ENCODE measurements at places on chromosomes 6 and 20.

DNA sequence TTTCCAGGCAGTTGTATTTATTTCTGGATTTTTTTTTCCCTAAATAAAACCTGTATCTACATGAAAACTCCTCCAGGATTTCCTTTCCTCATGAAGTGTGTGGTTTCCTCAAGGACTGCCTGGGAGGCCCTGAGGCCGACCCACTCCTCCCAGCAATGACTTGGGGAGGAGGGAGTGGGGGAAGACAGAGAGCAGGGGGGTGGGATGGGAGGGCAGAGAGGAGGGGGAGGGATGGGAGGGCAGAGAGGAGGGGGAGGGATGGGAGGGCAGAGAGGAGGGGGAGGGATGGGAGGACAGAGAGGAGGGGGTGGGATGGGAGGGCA lies 161.8 kb upstream of the AGPAT4 start:
- no peak for DNase-seq

DNA sequence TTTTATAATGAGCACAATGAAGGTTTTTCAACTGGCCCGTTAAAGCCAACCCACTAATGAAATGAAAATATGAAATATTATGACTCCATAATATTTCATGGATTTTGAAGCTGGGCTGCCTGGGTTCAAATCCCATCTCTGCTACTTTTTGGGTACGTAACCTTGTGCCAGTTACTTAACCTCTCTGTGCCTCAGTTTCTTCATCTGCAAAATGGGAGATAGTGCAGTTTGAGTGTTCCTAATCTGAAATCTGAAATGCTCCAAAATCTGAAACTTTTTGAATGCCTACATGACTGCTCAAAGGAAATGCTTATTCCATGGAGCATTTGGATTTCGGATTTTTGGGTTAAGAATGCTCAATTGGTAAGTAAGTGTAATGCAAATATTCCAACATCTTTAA lies 29.5 kb downstream of the PTPRA start:
- DNase-seq, result no peak

DNA sequence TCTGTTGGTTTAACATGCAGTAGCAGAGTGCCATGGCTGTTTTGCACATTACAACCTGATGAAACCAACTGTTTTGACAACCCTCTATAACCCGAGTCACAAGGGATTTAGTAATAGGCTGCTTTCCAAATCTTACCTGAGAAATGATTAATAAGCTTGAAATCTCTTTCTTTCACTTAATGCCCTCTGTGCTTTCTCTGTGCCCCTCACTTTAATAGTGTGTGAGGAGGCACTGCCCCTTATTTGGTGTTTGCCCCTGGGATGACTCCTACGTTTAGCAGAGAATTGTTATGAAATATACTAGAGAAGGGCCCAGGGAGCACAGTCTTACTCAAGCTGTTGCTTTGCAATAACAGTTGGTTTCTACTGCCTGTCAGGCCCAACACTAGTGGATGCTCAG lies 31.0 kb upstream of the PTCHD4 start:
- no peak for DNase-seq

DNA sequence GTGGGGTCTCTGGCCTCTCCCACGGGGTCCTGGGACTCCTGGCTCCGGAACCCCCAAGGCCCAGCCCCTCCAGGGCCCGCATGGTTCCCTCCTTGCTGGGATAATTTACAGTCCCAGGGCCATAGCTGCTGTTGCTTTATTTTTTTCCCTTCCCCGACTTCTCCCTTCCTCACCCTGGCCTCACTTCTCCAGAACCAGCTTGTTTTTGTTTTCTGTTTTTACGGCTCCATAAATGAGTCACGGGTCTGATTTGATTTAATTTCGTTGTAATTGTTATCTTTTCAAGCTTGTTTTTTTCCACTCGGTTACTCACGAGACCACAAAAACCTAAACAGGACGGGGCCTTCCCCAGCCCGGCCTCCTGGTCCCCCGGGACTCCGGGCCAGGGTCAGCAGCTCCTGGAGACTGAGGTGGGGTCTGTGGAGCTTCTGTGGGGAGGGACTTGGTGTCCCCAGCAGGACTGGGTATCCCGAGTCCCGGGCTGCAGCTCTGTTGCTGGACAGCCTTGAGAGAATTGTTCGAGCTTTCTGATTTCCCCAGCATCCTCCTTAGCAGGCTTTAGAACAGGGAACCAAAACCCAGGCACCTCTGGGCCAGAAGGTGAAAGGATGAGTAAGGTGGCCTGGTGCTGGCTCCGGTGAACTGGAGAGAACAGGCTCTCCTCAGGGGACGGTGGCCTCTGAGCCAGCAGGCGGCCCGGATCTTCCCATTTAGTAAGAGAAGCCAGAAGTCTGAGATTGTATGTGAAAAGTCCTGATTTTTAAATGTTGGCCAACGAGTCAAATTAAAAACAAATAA lies 94.9 kb downstream of the CEBPB start:
- no peak for DNase-seq

- DNase-seq, result no peak
These were observed 42.0 kb downstream of the RSPO3 start for GRCh38 chr6:127160484-127160883.

- no peak for DNase-seq
These were observed 236.6 kb upstream of the FAM83B start for GRCh38 chr6:54609981-54610380.

- DNase-seq, result no peak
These were observed 27.3 kb upstream of the SLC22A23 start for GRCh38 chr6:3484192-3484591.

DNA sequence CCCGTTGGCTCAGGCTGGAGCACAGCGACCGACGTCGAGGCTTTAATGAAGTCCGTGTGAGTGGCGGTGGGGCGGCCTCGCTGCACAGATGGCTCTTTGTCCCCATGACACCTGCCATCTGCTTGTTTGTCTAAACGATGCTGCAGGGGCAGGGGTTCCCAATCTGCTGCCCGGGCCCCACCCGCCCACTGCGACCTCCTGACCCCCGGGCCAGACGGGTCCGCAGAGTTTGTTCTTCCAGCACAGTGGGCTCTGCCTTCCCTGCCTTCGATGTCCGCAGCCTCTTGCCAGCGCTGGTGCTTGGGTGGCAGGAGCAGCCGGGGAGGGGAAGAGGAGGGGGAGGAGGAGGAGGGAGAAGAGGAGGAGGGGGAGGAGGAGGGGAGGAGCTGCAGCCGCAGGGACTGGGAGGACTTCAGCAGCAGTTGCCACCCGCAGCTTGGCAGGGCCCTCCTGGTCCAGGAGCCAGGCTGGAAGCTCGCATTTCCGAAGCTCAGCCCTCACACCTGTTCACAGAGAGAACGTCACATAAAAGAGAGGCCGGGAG lies 210.0 kb downstream of the DLL1 start:
- DNase-seq, result no peak

GRCh38 chr20:16539280-16540021 lies 33.8 kb downstream of the KIF16B start:
- no peak for DNase-seq

GRCh38 chr6:146775220-146775619 lies 176.4 kb downstream of the ADGB start:
- no peak for DNase-seq

DNA sequence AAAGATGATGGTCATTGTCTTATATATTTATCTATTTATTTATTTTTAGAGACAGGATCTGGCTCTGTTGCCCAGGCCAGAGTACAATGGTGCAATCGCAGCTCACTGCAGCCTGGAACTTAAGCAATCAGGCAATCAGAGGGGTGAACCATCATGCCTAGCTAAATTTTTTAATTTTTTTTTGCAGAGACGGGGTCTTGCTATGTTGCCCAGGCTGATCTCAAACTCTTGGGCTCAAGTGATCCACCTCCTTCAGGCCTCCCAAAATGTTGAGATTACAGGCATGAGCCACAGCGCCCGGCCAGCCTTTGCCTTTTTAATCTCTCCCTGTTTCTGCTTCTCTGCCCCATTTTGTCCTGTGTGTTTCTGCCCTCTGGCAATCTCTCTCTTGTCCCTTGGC lies 102.2 kb downstream of the NCR2 start:
- DNase-seq, result no peak

DNA sequence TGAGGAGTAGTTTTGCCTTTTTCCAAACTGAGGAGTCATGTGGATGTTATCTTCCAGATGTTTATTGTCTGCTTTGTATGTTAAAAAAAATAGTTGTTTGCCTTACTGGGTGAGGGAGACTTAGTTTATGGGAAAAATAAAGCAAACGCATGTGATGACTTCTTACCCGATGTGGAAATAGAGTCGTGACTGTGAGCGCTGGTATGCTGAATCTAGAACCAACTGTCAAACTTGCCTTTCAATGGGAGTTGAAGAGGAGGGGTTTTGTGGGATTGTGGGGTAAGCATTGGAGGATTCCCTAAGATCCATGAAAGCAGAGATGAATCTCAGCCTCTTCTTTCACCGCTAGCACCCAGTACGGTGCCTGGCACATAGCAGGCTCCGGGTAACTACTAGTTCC lies 5.3 kb downstream of the DCBLD1 start:
- no peak for DNase-seq

DNA sequence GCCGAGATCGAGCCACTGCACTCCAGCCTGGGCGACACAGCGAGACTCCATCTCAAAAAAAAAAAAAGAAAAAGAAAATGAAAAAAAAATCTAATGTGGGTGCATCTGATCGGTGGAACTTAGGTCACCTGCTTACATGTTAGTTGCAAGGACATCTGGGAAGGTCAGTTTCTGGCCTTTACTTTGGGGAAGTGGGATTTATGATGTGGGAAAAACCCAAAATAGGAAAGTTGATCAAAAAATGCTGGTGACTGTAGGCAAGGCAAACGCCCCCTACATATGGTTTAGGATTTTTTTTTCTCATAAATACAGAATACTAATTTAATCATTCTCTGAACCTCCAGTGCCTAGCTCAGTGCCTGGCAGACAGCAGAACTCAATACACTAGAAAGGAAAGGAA lies 69.2 kb upstream of the PIM1 start:
- no peak for DNase-seq

DNA sequence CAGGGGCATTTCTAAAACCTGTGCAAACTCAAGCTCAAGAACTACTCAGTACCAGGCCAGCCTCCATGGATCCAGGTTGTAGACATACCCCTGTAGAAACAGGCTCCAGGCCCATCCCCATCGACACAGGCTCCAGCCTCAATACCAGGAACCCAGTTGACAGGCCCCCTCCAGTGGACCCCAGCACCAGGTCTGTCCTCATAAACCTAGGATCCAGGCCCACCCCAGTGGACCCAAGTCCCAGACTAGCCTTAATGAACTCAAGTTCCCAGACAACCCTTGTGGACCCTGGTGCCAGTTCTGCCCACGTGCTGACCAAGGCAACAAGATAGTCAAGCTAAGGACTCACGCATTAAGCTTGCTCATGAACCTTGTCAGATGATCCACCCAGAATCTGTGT lies 476.9 kb downstream of the TBC1D32 start:
- DNase-seq, result no peak

DNA sequence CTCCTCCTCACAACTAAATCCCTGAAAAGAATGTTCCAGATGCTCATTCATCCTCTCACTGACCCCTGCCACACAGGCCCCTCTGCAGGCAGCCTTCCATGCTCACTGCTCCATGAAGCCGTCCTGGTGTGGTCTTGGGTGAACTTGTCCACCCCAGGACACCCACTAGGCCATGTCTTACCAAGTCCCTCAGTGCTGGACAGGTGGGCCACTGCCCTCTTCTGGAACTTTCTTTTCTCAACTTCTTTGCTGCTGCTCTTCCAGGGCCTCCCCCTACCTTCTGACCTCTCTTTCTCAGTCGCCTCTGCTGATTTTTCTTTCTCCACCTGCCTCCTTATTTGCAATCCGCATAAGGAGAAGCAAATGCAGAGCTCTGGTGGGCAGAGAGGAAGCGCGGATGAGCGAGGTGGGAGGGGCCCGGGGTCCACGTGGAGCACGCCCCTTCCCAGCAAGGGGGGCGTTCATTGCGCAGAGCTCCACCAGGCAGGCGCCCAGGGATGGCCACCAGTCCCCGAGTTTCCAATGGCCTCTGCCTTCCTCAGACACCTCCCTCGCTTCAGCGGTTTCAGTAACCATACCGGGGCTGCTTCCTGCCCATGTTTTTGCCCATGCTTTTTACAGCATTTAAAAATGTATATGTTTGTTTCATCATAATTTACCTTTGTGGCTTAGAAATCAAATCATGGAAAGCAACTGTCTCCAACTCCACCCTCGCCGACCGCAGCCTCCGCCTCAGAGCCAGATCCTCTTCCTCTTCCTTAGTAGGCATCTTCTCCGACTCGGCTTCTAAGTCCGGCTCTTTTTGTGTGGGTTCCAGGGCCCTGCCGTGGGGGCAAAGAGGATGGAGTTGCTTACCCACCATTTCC lies 129.6 kb downstream of the ZDHHC14 start:
- DNase-seq, result no peak

DNA sequence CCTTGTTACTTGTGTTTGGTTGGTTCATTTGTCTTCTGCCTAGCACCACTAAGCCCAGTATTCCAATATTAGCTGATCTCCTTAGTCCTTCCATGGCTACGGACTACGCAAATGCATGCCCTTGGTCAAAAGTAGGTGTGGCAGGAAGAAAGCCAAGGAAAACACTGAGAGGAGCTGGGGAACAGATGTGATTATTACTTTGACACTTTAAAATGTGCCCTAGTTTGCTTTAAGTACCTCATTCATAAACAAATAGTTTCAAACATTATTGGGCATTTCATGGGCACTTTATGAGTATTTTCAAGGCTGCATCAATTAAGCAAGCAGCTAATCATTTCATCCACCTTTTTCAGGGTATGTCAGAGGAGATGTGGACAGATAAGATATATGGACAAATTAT lies 60.1 kb upstream of the HDDC2 start:
- DNase-seq, result no peak

GRCh38 chr6:36699348-36699747 lies 1.7 kb downstream of the RAB44 start:
- no peak for DNase-seq

DNA sequence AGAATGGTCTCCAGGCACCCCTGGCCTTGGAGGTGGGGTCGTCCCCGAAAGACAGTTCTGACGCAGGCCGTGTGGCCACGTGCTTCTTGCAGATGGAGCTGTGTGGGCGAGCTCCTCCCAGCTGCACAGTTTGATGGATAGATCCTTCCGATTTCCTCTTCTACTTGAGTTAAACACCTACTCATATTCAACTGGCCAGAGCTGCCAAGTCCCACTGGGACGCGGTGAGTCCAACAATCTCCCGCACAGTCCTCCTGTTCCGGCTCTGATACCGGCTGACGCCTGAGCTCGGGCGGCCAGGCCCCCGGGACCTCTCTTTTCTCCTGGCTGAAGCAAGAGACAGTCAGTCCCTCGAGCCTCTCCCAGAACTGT lies 57.9 kb upstream of the DACT2 start:
- no peak for DNase-seq

DNA sequence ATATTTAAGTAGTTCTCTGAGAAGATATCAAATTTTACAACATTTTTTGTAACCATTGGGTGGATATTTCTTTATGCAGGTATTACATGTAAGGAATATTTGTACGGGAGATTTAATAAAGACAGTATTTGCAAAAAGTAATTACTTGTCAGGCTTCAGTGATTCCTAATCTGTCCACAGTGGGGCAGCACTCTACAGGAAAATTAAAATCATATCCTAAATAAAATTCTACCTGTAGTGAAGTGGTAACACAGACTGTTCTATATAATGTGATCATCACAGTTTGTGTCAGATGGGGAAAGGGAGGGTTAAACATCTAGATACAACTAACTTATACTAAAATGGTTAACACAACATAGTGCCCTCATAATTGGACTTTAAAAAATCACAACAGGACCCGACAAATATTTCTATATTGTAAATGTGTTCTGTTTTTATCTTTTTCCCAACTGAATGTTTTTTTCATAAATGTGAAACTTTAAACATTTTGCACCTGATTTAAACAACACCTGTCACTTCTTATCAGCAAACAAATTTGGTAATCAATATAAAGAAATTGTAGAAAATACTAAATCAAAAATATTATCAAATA lies 145.6 kb upstream of the MANEA start:
- DNase-seq, result peak; percentile 9

- peak; percentile 47 for DNase-seq
These were observed 72.1 kb downstream of the PERP start for GRCh38 chr6:138035070-138035469.

GRCh38 chr6:129719692-129720091 lies 9.7 kb upstream of the ARHGAP18 start:
- no peak for DNase-seq
